ENCODE measurements at places on chromosomes 5 and 9. TPM values are rescaled to one million over a fixed set of nuclear protein-coding genes. Genes with fewer than 3 reads are reported as not detected.
A peak's percentile ranks its signal among the peaks of the same experiment; 100 is the strongest.

ARID3C gene
- not detected for total RNA-seq

ENTPD2 gene
- 5.1 TPM for total RNA-seq

ACOT12 gene
- not detected for total RNA-seq

GRM6 gene
- not detected for total RNA-seq

SLC34A1 gene
- total RNA-seq, result not detected

AGGF1 gene
- 14.8 TPM for total RNA-seq

OLFM1 gene
- 36.8 TPM for total RNA-seq

LCN10 gene
- total RNA-seq, result 0.75 TPM

HTR4 gene
- total RNA-seq, result not detected

DNA sequence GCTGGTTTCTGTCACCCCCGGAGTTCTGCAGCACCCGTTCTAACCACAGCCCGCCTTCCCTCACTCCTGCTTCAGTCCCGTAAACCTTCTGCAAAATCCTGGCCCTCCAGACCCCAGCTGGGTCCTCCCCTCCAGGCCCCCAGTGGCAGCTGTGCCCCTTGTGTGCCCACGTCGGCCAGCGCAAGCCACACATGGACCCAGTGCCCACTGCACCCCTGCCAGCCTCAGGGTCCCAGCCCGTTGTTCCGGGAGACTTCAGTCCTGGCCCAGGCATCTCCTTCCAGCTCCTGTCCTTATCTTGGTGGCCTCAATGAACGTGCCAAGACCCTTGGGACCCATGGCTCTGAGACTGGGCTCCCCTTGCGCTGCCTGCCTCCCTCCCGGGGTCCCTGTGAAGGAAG, 43.2 kb downstream of the EXD3 start:
- H3K27ac ChIP-seq, result no peak overlapping the region
- no peaks in the 10 kb centered on the region for H3K36me3 ChIP-seq
- DNase-seq, result no peak
- H3K27me3 ChIP-seq, result no peaks in the 10 kb centered on the region

- H3K4me3 ChIP-seq, result no peak overlapping the region
- H3K27ac ChIP-seq, result no peak overlapping the region
- DNase-seq, result no peak
Measured at GRCh38 chr9:135609366-135609955, 29.9 kb downstream of the GLT6D1 start.

- no peaks in the 10 kb centered on the region for H3K36me3 ChIP-seq
- DNase-seq, result no peak
- no peak overlapping the region for H3K4me3 ChIP-seq
- no peaks in the 10 kb centered on the region for H3K4me1 ChIP-seq
- H3K27me3 ChIP-seq, result no peaks in the 10 kb centered on the region
Measured at GRCh38 chr5:167623354-167623753, 668.1 kb upstream of the WWC1 start.

GRCh38 chr9:124108216-124108615, 96.6 kb downstream of the LHX2 start:
- no peak overlapping the region for H3K4me3 ChIP-seq
- H3K27ac ChIP-seq, result no peak overlapping the region

GRCh38 chr9:119974026-119974425, 604.8 kb upstream of the BRINP1 start:
- H3K27me3 ChIP-seq, result no peaks in the 10 kb centered on the region
- H3K27ac ChIP-seq, result no peak overlapping the region
- H3K36me3 ChIP-seq, result no peaks in the 10 kb centered on the region
- H3K4me3 ChIP-seq, result no peak overlapping the region
- peaks cover 4% of the 10 kb centered on the region for H3K4me1 ChIP-seq

- H3K4me1 ChIP-seq, result peaks cover 10% of the 10 kb centered on the region
- H3K36me3 ChIP-seq, result no peaks in the 10 kb centered on the region
- no peak overlapping the region for H3K27ac ChIP-seq
Measured at GRCh38 chr9:95211028-95211427, 106.5 kb downstream of the FANCC start.

GRCh38 chr5:79806741-79807140, 117.1 kb downstream of the CMYA5 start:
- no peaks in the 10 kb centered on the region for H3K27me3 ChIP-seq
- H3K4me1 ChIP-seq, result no peaks in the 10 kb centered on the region
- no peaks in the 10 kb centered on the region for H3K36me3 ChIP-seq

DNA sequence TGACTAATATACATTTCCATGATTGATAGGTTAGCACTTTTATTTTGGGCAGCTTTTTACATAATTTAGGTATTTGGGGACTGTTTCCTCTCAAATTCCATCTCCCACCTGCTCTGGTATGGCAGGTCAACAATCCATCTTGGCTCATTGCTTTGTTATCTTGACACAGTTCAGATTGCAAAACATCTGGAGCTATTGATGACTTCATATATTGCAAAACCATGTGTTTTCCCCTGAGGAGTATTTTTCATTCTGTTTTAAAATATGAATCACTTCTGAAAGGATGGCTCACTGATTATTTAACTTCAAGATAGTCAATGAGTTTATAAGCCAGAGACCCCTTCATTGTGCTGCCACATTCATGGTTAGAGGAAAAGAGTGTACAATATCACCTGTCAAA, 1206.0 kb upstream of the C9orf72 start:
- peaks cover 2% of the 10 kb centered on the region for H3K4me1 ChIP-seq
- H3K36me3 ChIP-seq, result no peaks in the 10 kb centered on the region
- H3K27ac ChIP-seq, result no peak overlapping the region
- no peak overlapping the region for H3K4me3 ChIP-seq
- no peak for DNase-seq

GRCh38 chr5:168291342-168291963, at the start of gene WWC1:
Gene WWC1 (plus strand): TSS chr5:168291645. CDS start chr5:168292153, 508 bp downstream.
- 0 out of 2 replicates have a peak, but pooled peaks cover 5% of the 10 kb centered on the region for H3K4me1 ChIP-seq
- H3K27ac ChIP-seq, result no peak within 1 kb of the TSS

DNA sequence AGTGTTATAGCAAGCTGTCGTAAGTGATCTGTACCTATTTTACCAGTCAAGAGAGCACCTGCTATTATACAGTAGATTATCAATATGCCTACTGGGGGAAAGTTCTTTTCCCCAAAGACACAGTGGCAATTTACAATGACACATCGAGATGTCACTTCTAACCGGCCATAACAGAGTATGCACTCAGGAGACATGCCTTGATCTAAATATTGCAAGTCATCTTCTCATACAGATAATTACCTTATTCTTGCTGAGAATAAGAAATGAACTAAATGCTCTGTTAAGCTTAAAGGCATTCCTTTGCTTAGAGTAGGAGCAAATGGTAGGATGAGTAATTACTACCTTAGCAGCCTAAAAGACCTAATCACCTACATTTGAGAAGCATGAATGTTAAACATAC, 71.6 kb downstream of the PKD2L2 start:
- no peak for DNase-seq
- H3K27ac ChIP-seq, result no peak overlapping the region
- H3K4me3 ChIP-seq, result no peak overlapping the region
- no peaks in the 10 kb centered on the region for H3K27me3 ChIP-seq
- H3K4me1 ChIP-seq, result no peaks in the 10 kb centered on the region
- peaks cover 34% of the 10 kb centered on the region for H3K36me3 ChIP-seq

GRCh38 chr5:142617416-142618129, 68.3 kb downstream of the FGF1 start:
- H3K4me3 ChIP-seq, result no peak overlapping the region
- no peak overlapping the region for H3K27ac ChIP-seq
- H3K4me1 ChIP-seq, result no peaks in the 10 kb centered on the region
- no peak for DNase-seq
- H3K36me3 ChIP-seq, result peaks cover 2% of the 10 kb centered on the region

DNA sequence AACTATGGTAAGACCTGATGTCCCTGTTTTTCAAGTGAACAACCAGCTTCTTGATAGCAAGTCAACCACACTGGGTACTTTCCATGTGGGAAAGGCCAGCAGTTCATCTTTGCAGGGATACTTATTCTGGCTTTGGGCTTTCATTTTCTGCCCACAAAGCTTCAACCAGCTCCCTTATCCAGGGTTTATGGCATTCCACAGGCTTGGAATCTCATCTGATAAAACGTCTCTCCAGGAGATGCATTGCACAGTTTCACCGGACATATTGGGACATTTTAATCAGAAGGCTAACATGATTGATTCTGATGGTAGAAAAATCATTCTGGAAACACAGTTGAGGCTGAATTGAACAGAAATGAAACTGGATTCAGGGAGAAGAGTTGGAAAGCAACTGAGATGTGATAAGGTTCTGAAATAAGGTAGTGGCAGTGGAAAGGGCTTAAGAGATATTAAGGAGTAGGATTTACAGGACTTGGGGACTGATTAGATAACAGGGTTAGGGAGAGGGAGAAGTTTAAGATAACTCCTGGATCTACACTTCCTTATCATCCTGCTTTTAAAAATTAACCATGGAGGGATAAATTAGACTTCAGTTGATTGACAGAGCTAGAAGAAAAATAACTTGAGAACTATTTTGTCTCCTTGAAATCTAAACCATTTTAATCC, 195.8 kb upstream of the FBXL7 start:
- no peak for DNase-seq
- no peak overlapping the region for H3K4me3 ChIP-seq
- no peak overlapping the region for H3K27ac ChIP-seq
- H3K4me1 ChIP-seq, result no peaks in the 10 kb centered on the region
- H3K36me3 ChIP-seq, result no peaks in the 10 kb centered on the region
- no peaks in the 10 kb centered on the region for H3K27me3 ChIP-seq

GRCh38 chr5:109754319-109754718, 64.6 kb downstream of the MAN2A1 start:
- no peak for DNase-seq
- no peak overlapping the region for H3K4me3 ChIP-seq
- no peaks in the 10 kb centered on the region for H3K4me1 ChIP-seq
- no peak overlapping the region for H3K27ac ChIP-seq

DNA sequence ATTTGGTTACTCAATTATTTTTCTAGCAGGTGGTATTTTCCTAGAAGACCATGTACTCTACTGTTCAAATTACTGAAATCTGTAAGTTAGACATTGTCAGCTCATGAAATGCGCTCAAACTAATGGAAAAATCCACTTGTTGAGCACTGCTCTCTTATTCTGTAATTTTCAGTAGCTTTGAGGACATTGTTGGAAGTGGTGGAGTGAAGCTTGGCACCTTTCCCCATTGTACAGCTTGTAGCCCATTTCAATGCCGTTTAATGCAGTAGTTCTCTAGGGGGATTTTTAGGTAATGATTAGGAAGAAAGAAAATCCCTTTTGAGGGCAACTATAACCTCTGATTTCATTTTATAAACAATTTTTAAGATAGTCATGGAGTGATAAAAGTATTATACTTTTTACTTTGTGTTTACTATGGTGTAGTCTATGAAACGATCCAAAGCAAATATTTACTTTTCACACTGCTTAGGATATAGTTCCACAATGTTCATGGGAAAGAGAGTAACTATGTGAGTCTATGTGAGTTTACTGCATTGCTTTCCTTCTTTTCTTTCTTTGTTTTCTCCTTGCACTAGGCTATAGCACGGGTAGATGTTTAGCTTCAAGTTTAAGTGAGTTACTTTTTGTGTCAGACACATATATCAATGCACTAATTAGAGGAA, 165.8 kb upstream of the ANKH start:
- H3K4me1 ChIP-seq, result no peaks in the 10 kb centered on the region
- no peak overlapping the region for H3K27ac ChIP-seq
- H3K27me3 ChIP-seq, result no peaks in the 10 kb centered on the region
- no peaks in the 10 kb centered on the region for H3K36me3 ChIP-seq

DNA sequence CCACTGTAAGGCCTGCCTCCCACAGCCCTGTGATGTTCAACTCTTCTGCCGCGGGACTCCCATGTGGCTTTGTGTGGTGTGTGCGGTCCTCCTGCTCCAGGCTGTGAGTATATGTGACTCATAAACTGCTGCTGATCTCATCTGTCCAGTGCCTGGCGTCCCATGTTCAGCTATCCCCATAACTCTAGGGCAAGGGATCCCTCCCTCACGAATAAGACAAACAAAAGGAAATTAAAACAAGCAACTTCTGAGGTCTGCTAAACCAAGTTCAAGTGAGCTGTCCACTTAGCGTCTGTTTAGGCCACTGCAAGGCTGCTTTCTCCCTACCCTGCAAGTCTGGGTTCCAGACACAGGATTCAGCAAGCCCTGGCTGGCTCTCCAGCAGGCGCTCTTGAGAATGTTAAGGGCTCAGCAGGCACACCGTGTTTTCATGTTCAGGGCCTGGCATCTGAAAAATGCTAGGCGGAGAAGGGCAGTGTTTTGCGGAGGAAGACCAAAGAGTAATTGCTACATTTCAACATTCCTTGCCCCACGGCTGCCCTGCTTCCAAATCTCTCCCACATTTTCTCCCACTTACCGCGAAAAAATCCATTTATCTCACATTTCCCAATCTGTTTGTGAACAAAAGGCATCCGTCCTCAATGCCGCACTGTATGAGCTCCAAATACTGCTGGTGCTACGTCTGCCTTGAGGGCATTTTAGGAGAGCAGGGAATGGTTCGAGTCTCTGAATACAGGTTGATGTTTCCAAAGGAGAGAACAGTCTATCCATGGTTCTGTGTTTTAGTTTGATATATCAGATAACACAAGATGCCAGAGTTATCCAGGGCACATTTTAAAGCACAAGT, 280.2 kb downstream of the SEMA5A start:
- no peak overlapping the region for H3K27ac ChIP-seq
- H3K4me3 ChIP-seq, result no peak overlapping the region
- H3K4me1 ChIP-seq, result no peaks in the 10 kb centered on the region
- peak; percentile 63 for DNase-seq
- H3K27me3 ChIP-seq, result no peaks in the 10 kb centered on the region

GRCh38 chr9:79145442-79145841, 426.3 kb upstream of the TLE4 start:
- DNase-seq, result no peak
- H3K4me3 ChIP-seq, result no peak overlapping the region
- no peaks in the 10 kb centered on the region for H3K36me3 ChIP-seq

- H3K36me3 ChIP-seq, result no peaks in the 10 kb centered on the region
- H3K27me3 ChIP-seq, result no peaks in the 10 kb centered on the region
- H3K27ac ChIP-seq, result no peak overlapping the region
- peaks cover 3% of the 10 kb centered on the region for H3K4me1 ChIP-seq
Measured at GRCh38 chr9:8095672-8096086, 296.1 kb upstream of the DMAC1 start.

GRCh38 chr5:77379558-77380061, 112.5 kb downstream of the WDR41 start:
- no peak overlapping the region for H3K4me3 ChIP-seq
- H3K36me3 ChIP-seq, result no peaks in the 10 kb centered on the region
- H3K4me1 ChIP-seq, result no peaks in the 10 kb centered on the region

DNA sequence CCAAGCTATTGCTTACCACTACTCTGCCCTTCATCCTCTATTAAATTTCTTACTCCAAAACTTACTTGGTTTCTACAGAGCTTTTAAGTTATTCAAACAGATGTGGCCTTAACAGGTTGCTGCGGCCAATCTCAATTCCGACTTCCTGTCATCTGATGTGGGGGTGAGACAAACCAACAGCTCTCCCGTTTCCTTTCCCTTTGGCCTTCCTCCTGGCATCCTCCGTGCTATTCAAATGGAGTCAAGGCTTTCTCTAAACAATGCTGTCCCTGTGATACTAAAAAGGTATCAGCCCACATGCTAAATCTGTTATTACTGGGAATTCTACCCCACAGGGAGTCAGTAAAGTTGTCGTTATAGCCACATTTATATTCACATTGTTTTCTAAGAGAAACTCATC, 11.8 kb downstream of the RBM18 start:
- peak; percentile 33 for DNase-seq
- H3K4me3 ChIP-seq, result no peak overlapping the region
- H3K4me1 ChIP-seq, result peaks cover 8% of the 10 kb centered on the region
- H3K27ac ChIP-seq, result peak overlapping the region; percentile 51
- peaks cover 16% of the 10 kb centered on the region for H3K36me3 ChIP-seq
- H3K27me3 ChIP-seq, result no peaks in the 10 kb centered on the region

GRCh38 chr5:175471628-175472027, 6.7 kb upstream of the SFXN1 start:
- no peak for DNase-seq
- H3K27ac ChIP-seq, result no peak overlapping the region
- no peak overlapping the region for H3K4me3 ChIP-seq
- no peaks in the 10 kb centered on the region for H3K4me1 ChIP-seq
- H3K36me3 ChIP-seq, result no peaks in the 10 kb centered on the region

All from H9 (cell line).